Posterior vena cava (tissue), 2 donors: ENCODE measurements at places on chromosomes 4 and X.

DNA sequence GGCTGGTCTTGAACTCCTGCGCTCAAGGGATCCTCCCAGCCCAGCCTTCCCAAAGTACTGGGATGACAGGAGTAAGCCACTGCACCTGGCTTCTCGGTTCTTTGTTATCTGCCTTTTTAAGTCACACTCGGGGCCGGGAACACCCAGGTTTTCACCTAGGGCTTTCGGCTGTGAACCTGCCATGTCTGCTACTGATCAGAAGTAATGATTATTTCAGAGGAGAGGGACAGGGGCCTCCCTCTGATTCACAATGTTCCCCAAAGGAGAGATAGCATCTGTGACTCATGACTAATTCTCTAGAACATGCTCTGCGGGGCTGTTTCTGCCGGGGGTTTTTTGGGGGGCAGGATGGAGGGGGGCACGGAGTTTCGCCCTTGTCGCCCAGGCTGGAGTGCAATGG, 26.9 kb downstream of the CRLF2 start:
- no peak for DNase-seq

- DNase-seq = no peak
These were observed 76.5 kb upstream of the HPGD start for GRCh38 chr4:174598800-174599199.

DNA sequence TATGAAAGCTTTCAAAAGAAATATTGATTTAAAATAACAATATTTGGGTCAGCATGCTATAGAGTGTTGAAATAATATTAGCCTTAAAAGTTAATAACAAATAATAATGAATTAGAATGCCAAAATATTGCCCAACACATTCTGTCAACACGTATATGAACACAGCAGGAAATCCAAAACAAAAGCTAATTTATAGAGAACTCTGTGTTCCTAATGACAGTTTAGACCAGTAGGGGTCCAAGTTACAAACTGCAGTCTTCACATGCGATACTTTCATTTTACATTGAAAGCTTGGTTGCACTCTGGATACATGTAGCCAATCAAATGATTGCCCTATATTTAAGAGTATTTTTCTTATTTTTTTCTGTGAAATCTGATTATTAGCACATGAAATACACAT, 274.4 kb downstream of the DCTD start:
- DNase-seq = no peak

DNA sequence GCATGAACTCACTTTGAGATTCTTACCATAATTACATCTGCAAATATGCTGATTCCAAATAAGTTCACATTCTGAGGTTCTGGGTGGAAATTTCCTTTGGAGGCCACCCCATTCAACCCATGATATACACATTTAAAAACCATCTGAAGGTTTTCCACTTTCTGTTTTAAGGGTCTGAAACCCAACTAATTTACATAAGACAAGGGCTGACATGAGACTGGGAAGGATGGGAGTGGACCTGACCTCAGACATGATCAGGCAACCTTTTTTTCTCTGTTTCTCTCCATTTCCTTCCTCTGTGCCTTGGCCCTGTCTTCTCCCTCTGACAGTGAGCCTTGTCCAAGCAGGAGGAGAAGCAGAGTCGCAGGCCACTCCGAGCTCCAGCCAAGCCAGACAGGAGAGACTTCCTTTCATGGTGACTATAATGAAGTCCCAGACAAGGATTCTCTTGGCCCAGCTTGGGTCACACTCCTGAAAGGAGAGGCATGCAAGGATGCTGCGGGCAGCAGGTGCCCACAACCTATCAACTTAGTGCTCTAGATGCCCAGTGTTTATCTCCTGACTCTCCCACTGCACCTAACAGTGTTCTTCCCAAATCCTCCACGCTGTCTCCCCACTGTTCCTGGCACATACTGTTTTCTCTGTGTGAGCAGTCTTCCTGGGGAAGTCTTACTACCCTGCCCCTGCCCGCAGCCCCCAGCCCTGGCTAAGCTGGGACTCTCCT, 39.9 kb downstream of the MSX1 start:
- no peak for DNase-seq

GRCh38 chrX:103373581-103373980, 2.8 kb upstream of the BEX3 start:
- DNase-seq = no peak

DNA sequence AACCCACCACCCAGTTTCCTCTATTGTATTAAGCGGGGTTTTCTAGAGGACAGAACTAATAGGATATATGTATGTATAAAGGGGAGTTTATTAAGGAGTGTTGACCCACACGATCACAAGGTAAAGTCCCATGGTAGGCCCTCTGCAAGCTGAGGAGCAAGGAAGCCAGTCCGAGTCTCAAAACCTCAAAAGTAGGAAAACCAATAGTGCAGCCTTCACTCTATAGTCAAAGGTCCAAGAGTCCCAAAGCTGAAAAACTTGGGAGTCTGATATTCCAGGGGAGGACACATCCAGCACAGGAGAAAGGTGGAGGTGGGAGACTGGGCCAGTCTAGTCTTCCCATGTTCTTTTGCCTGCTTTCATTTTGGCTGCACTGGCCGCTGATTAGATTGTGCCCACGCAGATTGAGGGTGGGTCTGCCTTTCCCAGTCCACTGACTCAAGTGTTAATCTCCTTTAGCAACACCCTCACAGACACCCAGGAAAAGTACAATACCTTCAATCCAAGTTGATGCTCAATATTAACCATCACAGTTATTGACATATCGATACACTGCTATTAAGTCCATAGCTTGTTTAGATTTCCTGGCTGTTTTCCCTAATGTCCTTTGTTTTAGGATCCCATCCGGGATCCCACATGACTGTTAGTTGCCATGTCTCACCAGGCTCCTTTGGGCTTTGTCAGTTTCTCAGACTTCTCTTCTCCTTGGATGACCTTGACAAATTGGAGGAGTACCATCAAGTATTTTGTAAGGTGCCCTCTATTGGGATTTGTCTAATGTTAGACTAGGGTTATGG, 12.2 kb downstream of the UCHL1 start:
- no peak for DNase-seq

GRCh38 chrX:106949366-106949765, 29.2 kb downstream of the CLDN2 start:
- DNase-seq = no peak

- DNase-seq = no peak
These were observed at the start of gene LPAR4 for GRCh38 chrX:78747489-78747888. Gene LPAR4, plus strand, starts transcription at chrX:78747720. Its CDS starts 7,150 bp downstream, at chrX:78754870.

GRCh38 chrX:141619336-141619735, 29.8 kb downstream of the SPANXA2 start:
- DNase-seq = no peak

GRCh38 chr4:168628251-168628650, 131.4 kb downstream of the PALLD start:
- no peak for DNase-seq

DNA sequence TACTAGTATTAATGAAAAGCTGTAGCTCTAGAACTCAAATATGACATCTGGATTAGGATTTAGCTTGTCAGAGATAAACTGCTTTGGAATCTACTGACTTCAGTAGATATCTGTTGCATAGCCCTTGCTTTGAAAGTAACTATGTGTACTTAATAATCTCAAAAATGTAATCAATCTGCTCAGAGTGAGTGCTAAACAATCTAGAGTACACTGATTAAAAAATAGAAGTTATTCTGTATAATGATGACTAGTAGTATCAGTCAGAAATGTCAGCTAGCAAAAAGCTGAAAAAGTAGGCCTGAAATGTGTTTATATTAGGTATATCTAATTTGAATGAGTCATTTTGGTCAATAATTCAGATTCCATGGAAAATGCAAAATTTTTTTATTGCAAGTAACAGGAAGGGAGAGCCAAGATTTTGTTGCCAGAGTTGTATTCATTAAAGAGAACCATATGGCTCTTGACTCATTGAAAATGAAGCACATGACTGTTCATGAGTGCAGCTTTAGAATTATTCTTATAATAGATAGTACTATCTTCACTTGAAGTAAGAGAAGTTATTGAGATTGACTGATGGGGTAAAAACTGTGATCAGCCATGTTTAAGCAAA, 20.0 kb downstream of the CLCN3 start:
- no peak for DNase-seq

DNA sequence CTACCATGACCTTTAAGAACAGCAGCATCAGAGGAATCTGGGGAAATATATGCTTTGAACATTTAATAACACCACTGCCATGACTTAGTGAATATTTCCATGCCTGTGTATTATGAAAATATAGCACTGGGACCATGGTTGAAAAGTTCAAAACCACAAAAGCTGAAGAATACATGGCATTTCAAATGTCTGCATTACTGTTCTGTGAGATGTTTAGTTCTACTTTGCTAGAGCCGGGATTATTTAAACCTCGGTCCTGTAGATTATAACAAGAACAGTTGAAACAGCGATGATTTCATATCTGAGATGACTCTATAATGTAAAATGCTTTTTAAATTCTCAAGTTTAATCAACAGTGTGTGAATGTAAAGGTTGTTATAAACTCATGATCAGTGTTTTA, 126.7 kb upstream of the AGA start:
- no peak for DNase-seq

DNA sequence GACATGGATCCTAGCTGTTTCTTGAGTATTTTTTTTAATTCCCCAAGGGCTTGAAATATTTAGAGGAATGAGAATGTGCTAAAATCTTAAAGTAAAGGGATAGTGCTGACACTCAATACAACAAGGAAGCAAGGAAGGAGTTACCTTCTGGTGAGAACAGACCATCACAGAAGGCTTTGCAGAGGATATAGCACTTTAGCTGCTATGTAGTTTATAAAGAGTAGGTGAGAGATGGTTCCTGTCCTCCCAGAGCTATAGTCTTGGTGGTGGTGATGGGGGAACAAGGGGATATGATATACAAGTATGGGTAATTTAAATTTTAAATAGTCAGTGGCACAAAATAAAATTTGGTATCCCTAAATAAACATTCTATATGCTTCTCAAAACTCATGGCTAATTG, 47.6 kb downstream of the MTHFD2L start:
- no peak for DNase-seq

DNA sequence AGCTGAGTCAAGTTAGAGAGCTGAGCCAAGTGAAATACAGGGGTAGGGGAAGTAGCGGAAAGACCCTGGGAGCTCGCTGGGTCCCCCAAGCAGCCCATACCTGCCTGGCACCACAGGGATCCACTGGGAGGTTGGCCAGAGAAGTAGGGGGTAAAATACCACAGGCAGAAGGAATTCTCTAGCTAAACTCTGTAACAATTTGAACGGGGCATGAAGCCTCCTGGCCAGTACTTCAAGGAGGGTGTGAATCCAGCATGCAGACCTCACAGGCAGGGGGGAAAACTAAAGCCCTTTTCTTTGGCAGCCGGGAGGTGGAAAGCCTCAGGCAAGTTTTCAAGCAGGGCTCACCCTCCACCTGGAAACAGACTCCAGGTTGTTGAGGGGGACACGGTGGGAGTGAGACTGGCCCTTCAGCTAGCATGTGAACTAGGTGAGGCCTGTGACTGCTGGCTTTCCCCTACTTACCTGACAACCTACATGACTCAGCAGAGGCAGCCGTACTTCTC, 3.7 kb upstream of the UGT2A1 start:
- DNase-seq = no peak

DNA sequence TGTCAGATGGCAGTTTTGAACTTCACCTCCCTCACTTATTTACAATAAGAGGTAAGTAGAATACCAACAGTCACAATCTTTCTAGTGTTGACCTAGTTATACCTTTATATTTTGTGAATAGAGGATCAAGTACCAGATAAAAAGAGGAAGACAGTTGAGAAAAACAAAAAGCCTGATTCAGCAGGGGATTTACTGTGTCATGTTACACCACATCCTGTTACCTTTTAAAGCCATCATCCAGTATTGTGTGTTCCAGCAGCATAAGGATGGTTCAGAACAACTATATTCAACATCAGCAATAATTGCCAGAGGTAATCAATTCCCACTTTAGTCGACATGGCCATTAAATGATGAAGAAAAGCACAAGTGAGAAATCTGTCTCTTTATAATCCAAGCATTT, 21.3 kb upstream of the CXCL6 start:
- DNase-seq = no peak

GRCh38 chr4:17788956-17789355, 7.5 kb upstream of the FAM184B start:
- DNase-seq = no peak

- no peak for DNase-seq
These were observed 191.1 kb downstream of the RAPGEF2 start for GRCh38 chr4:159293811-159294515.

DNA sequence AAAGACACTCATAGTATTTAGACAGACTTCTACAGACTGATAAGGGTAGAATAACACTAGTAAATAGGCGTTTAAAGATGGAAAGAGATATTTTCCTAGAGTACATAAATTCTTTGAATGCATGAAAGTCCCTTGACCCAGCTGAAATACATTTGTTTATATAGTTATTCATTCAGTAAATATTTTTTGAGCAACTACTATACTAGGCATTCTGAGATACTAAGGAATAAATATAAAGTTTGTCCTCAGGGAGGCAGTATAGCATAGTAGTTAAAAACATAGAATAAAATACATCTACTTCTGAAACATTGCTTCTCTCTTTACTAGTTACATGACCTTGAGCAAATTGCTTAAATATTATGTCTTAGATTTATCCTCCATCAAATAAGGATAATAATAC, 27.4 kb downstream of the HMGN5 start:
- no peak for DNase-seq

GRCh38 chr4:81663368-81663767, 191.7 kb upstream of the RASGEF1B start:
- no peak for DNase-seq

DNA sequence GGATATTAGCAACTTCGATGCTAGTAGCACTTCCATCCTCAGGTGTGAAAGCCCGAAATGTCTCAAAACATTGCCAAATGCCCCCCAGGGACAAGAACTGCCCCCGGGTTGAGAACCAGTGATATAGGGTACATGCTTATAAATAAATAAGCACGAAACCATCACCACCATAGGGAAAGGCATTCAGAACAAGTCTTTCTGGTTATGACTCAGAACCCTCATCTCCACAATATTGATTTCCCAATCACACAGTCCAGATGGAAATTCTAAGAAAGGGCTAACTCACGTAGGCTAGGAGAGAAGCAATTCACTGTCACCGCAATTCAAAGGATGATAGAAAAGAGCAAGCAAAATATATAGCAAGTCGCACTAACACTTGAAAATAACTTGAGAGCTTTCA, 84.8 kb downstream of the ANOS1 start:
- no peak for DNase-seq

GRCh38 chrX:134530845-134531244, 70.9 kb downstream of the HPRT1 start:
- no peak for DNase-seq

GRCh38 chr4:169975838-169976796, 50.1 kb downstream of the MFAP3L start:
- DNase-seq = no peak

DNA sequence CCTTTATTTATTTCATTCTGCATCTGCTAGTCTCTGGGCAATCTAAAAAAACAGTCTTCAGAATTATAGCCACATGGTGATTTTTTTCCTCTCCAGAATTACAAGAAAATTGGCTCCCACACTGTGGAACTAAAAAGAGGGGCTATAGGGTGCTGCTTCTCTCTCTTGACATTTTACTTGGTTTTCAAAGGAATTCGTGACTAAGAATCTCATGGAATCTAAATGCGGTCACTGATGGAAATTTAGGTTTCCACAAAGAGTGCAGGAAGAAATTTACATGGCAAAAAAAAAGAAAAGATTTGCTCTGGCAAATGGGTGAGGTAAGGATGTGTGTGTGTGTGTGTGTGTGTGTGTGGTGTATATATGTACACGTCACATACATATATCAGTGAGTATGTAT, 10.2 kb downstream of the ATXN3L start:
- no peak for DNase-seq

GRCh38 chrX:22155126-22155525, 117.6 kb upstream of the CBLL2 start:
- DNase-seq = no peak
